RWPE2 (cell line): ENCODE measurements at places on chromosomes 12 and 14.
A peak's percentile ranks its signal among the peaks of the same experiment; 100 is the strongest.

- H3K4me3 ChIP-seq = no peak overlapping the region
- DNase-seq = no peak
- no peaks in the 10 kb centered on the region for H3K27me3 ChIP-seq
- no peaks in the 10 kb centered on the region for H3K36me3 ChIP-seq
- H3K27ac ChIP-seq = no peak overlapping the region
Observed at GRCh38 chr12:117809509-117809908, 159.3 kb downstream of the KSR2 start.

DNA sequence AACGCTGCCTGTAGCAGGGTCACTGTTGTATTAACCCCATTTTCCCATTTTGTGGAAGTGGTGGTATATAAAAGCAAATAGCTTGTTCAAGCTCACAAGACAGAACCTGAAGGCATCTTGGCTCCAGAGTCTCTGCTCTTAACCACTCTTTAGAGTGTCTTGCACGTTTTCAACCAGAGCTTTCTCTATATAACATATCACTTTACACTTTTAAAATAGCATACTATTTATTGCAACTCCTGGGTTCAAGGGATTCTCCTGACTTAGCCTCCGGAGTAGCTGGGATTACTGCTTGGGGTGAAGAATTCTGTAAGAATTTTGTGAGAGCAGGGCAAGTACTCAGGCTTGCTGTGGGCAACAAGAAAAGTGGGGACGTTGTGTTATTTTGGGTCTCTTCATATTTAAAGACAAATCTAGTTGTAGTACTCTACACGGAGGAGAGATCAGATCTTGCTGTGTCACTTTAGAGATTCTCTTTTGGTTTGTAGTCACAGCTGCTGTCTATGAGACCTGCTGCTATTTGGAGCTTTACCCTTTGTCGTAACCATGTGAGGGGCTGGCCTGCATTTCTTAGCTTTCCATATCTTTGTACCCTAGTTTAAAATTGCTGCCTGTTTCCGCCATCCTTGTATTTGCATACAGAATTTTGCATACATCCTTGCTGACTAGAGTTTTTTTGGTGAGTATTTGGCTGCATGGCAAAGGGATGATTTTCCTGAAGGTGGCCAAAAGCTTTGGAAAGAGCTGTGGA is 40.7 kb downstream of the WDR20 start:
- H3K27ac ChIP-seq = no peak overlapping the region
- no peak overlapping the region for H3K4me3 ChIP-seq
- DNase-seq = no peak
- H3K27me3 ChIP-seq = no peaks in the 10 kb centered on the region
- H3K36me3 ChIP-seq = no peaks in the 10 kb centered on the region

DNA sequence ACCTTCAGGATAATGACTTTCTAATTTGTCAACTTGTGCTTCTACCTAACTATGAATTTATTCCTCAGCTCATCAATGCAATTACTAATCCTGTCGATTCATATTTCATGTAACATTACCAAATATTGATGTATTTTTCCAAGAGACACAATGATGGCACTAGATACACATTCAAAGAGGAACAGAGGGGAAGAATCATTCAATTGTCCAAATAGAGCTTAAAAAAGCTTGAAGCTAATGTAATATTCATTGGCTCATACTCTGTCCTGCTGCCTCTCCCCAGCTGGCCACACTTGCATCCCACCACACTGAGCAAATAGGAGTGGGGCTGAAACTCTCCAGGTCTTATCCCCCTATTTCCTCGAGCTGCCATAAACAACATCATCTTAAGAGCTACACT is 9.3 kb downstream of the TESPA1 start:
- no peaks in the 10 kb centered on the region for H3K4me1 ChIP-seq
- H3K36me3 ChIP-seq = no peaks in the 10 kb centered on the region
- H3K27me3 ChIP-seq = peaks cover 19% of the 10 kb centered on the region
- H3K27ac ChIP-seq = no peak overlapping the region

- no peaks in the 10 kb centered on the region for H3K36me3 ChIP-seq
- H3K4me3 ChIP-seq = no peak overlapping the region
- H3K27me3 ChIP-seq = no peaks in the 10 kb centered on the region
Observed at GRCh38 chr12:41120211-41120610, 67.9 kb upstream of the PDZRN4 start.

- H3K27ac ChIP-seq = peak overlapping the region; percentile 98
- peak overlapping the region; percentile 41 for H3K4me3 ChIP-seq
- H3K4me1 ChIP-seq = peaks cover 26% of the 10 kb centered on the region
- DNase-seq = peak; percentile 93
Observed at GRCh38 chr14:51488569-51489220, 163.0 kb upstream of the FRMD6 start.

GRCh38 chr12:79424109-79424721 is 266.5 kb downstream of the PAWR start:
- peak overlapping the region; percentile 71 for H3K27ac ChIP-seq
- DNase-seq = no peak
- no peaks in the 10 kb centered on the region for H3K36me3 ChIP-seq
- no peak overlapping the region for H3K4me3 ChIP-seq
- no peaks in the 10 kb centered on the region for H3K27me3 ChIP-seq

GRCh38 chr12:40505327-40505726 is 186.9 kb upstream of the CNTN1 start:
- H3K27me3 ChIP-seq = no peaks in the 10 kb centered on the region
- H3K36me3 ChIP-seq = no peaks in the 10 kb centered on the region
- no peak for DNase-seq

DNA sequence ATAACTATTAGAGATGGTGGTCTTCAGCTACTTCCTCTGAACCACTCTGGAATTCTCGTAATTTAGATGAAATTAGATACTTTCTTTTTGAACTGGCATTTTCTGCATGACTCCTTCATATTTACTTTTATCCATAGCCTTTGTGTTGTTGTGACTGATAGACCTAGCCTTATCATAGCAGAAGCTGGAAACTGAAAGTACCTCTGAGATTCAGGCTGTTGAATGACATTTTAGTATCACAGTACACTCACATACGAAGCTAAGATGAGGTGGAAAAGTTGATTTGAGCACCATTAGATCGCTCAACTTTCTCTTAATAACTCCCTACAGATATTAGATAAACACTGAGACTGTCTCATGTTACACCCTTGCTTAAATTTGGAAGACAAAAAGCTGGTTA is 525.1 kb upstream of the FBXO33 start:
- no peak overlapping the region for H3K4me3 ChIP-seq
- H3K4me1 ChIP-seq = no peaks in the 10 kb centered on the region
- H3K36me3 ChIP-seq = no peaks in the 10 kb centered on the region
- H3K27me3 ChIP-seq = no peaks in the 10 kb centered on the region

DNA sequence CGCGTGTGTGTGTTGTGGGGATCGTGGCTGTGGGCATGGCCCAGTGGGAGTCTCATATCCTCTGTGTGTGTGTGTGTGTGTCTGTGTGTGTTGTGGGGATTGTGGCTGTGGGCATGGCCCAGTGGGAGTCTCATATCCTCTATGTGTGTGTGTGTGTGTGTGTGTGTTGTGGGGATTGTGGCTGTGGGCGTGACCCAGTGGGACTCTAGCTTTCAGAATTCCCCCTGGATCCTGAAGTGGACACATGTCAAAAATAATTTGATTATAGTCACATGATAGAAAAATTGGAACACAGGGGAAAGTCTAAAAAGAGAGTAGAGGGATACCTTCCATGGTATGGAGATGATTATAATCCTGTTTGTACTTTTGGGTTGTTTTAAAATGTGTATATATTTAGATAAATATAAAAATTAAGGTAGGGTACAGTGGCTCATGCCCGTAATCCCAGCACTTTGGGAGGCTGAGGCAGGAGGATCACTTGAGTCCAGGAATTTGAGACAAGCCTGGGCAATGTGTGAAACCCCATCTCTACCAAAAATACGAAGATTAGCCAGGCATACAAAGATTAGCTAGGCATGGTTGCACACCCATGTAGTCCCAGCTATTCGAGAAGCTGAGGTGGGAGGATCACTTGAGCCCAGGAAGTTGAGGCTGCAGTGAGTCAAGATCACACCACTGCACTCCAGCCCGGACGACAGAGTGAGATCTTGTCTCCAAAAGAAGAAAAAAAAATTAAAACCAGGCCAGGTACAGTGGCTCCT is 11.0 kb downstream of the PAPLN start:
- H3K36me3 ChIP-seq = no peaks in the 10 kb centered on the region
- no peak overlapping the region for H3K4me3 ChIP-seq
- peak; percentile 41 for DNase-seq
- H3K27ac ChIP-seq = peak overlapping the region; percentile 24

DNA sequence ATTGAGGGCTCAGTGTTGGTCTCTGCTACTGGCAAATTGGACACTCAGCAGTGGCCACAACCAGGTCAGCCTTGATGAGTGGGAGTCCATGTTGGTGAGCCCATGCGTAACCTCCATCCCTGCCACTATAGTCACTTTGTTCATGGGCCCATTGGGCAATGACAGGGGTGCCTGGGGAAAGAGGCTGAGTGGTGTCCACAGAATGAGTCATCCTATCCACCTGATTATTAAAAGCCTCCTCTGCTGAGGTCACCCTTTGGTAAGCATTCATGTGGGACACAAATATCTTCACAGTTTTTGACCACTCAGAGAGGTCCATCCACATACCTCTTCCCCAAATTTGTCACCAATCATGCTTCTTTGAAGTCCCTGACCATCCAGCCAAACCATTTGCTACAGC is 50.0 kb downstream of the FIGNL2 start:
- H3K36me3 ChIP-seq = no peaks in the 10 kb centered on the region
- no peak overlapping the region for H3K27ac ChIP-seq
- DNase-seq = no peak
- no peaks in the 10 kb centered on the region for H3K27me3 ChIP-seq

DNA sequence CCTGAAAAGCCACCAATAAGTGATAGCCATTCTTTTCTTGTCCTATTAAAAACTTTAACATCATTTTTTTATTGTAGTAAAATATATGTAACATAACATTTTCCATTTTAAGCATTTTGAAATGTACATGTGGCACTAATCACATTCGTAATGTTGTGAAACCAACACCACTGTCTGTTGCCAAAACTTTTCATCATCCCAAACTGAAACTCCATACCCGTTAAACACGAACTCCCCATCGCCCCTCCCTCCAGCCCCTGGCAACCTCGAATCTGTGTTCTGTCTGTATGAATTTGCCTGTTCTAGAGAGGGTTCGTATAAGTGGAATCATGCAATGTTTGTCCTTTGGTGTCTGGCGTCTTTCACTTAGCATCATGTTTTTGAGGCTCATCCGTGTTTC is 75.9 kb downstream of the CCDC92 start:
- no peaks in the 10 kb centered on the region for H3K27me3 ChIP-seq
- no peaks in the 10 kb centered on the region for H3K4me1 ChIP-seq
- no peak overlapping the region for H3K4me3 ChIP-seq

- H3K4me3 ChIP-seq = no peak overlapping the region
- no peak overlapping the region for H3K27ac ChIP-seq
- no peak for DNase-seq
- H3K36me3 ChIP-seq = no peaks in the 10 kb centered on the region
- no peaks in the 10 kb centered on the region for H3K4me1 ChIP-seq
Observed at GRCh38 chr12:114136631-114137030, 170.5 kb upstream of the RBM19 start.

DNA sequence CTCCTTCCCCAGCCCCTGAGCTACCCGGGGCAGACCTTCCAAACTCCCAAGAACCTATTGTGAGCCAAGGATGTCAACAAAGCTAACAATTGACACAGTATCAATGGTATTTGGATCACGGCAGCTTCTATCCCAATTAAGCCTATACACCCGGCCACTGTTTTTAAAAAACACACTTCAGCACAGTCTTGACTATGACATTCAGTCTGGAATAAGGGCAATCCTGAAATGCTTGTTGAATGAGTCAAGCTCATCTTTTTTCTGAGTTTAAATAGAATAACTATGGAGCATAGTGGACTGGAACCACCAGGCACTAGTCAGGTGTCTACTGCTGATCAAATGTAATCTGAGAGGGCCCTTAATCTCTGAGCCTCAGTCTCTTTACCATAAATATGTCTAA is 5.7 kb downstream of the DENND5B start:
- peak overlapping the region; percentile 37 for H3K27ac ChIP-seq
- H3K36me3 ChIP-seq = no peaks in the 10 kb centered on the region
- peaks cover 24% of the 10 kb centered on the region for H3K4me1 ChIP-seq
- no peak for DNase-seq
- H3K27me3 ChIP-seq = no peaks in the 10 kb centered on the region

GRCh38 chr12:114868995-114869834 is 185.2 kb upstream of the TBX3 start:
- no peaks in the 10 kb centered on the region for H3K36me3 ChIP-seq
- no peak for DNase-seq
- no peak overlapping the region for H3K4me3 ChIP-seq
- no peaks in the 10 kb centered on the region for H3K27me3 ChIP-seq

DNA sequence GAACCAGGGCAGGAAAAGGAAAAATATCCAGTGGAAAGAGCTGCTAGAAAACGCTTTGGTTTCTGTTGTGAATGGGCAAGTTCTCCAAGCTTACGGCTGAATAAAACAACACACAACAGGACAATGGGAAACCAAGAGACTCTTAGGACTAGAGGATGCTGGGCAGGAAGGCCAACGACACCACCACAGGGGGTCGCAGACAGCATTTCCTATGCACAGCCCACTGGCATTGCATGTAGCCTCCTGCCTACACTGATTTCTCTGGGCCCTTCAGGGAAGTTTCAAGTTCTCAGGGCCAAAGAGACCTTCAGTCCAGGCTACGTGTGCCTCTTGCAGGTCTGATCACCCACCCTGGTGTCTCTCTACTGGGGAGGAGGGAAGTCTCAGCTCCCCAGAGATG is 108.0 kb downstream of the RIMBP2 start:
- no peaks in the 10 kb centered on the region for H3K4me1 ChIP-seq
- DNase-seq = no peak
- H3K36me3 ChIP-seq = no peaks in the 10 kb centered on the region
- H3K27ac ChIP-seq = no peak overlapping the region
- no peaks in the 10 kb centered on the region for H3K27me3 ChIP-seq
- H3K4me3 ChIP-seq = no peak overlapping the region

GRCh38 chr14:91940209-91940608 is 7.3 kb downstream of the FBLN5 start:
- no peaks in the 10 kb centered on the region for H3K36me3 ChIP-seq
- no peak overlapping the region for H3K4me3 ChIP-seq
- no peak overlapping the region for H3K27ac ChIP-seq
- H3K4me1 ChIP-seq = no peaks in the 10 kb centered on the region
- H3K27me3 ChIP-seq = no peaks in the 10 kb centered on the region

- no peak for DNase-seq
- H3K4me1 ChIP-seq = no peaks in the 10 kb centered on the region
- no peak overlapping the region for H3K4me3 ChIP-seq
Observed at GRCh38 chr14:67502867-67503266, 14.3 kb upstream of the TMEM229B start.
